T-helper 22 cell (primary cell): ENCODE measurements at places on chromosomes 13 and 19.

GRCh38 chr13:93758575-93758974 lies 532.0 kb downstream of the GPC6 start:
- DNase-seq: no peak

DNA sequence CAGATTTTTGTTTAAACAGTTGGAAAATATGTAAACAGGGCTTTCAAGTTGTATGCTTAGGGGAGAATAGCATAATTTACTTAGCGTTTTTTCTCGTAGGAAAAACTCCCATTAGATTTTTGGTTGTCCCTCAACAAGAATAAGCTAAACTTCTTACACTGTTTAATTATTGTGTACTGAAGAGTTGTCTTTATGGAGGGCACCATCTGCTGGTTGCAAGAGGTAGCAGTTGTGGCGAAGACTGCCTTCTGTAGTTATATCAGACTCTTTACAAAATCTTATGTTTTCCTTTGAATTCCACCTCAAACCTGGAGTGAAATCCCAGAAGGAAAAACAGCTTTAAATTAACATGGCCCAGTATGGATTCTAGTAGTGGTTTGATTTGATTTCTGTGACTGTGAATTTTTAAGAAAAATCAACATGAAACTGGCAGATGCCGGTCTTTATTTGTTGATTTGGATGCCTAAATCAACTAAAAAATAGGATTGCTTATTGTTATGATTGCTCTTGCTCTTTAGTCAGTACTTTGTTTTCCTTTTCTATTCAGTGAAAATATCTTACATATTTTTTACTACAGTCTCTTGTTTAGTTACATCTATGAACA lies 53.4 kb downstream of the PDS5B start:
- peak; percentile 16 for DNase-seq

GRCh38 chr19:6362027-6362350 lies 658 bp downstream of the CLPP start:
- DNase-seq: no peak

DNA sequence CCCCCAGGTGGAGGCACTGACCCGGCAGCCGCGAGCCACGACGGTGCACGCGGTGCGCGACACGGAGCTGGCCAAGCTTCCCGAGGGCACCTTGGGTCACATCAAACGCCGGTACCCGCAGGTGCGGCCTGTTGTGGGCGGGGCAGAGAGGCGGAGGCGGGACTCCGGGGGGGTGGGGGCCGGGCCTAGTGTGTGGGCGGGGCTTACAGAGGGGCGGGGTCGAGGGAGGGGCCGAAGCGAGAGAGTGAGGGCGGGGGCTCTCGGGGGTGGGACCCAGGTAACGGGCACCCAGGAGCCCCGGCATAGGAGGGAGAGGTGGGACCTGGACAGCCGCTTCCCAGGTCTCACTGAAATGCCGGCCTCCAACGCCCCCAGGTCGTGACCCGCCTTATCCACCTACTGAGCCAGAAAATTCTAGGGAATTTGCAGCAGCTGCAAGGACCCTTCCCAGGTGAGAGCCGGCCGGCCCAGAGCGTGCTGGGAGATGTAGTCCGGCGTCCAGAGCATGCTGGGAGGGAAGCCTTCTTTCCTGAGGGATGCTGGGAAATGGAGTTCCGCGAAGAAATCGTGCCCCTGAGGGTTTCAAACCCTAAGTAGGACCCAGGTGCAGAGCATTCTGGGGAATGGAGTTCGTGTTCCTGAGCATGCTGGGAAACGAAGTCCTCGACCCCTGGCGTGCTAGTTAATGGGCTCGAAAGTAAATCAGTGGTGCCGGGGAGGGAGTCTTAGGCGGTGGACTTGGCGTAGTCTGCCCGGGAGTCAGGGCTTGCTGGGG lies 15.7 kb downstream of the PNPLA6 start:
- DNase-seq: no peak

DNA sequence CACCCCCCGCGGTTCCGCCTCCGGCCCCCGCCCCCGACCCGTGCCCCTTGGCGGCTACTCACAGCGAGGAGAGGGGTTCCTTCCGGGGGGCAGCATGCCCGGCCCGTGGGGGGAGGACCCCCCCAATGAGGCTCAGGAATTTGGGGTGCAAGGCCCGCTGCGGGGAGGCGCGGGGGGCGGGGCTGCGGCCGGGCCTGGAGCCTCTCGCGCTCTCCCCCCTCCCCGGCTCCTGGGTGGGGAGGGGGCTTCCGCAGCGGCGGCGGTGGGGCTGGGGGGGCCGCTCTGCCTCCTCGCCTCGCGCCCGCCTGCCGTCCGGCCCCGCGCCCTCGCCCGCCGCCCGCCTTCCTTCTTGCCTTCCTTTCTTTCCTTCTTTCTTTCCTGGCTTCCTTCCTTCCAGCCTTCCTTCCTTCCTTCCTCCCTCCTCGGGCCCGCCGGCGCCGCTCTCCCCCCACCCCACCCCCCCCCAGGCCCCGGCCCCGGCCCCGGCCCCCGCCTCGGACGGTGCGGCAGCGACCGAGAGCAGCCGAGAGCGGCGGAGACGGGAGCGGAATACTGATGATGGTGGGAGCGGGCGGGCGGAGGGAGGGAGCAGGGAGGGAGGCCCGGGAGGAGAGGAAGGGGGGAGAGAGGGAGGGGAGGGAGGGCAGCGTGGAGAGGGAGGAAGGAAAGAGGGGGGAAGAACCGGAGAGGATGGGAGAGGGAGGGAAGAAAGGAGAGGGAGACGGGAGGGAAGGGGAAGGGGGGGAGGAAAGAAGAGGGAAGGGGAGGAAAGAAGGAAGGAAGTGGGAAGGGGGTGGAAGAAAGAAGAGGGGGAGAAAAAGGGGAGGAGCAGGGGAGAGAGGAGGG lies at the start of gene LRRC4B:
TSS of gene LRRC4B (minus strand) at position 554 of the 846 bp plus-strand sequence. CDS start 19,597 bp downstream, outside the sequence.
- no peak for DNase-seq

DNA sequence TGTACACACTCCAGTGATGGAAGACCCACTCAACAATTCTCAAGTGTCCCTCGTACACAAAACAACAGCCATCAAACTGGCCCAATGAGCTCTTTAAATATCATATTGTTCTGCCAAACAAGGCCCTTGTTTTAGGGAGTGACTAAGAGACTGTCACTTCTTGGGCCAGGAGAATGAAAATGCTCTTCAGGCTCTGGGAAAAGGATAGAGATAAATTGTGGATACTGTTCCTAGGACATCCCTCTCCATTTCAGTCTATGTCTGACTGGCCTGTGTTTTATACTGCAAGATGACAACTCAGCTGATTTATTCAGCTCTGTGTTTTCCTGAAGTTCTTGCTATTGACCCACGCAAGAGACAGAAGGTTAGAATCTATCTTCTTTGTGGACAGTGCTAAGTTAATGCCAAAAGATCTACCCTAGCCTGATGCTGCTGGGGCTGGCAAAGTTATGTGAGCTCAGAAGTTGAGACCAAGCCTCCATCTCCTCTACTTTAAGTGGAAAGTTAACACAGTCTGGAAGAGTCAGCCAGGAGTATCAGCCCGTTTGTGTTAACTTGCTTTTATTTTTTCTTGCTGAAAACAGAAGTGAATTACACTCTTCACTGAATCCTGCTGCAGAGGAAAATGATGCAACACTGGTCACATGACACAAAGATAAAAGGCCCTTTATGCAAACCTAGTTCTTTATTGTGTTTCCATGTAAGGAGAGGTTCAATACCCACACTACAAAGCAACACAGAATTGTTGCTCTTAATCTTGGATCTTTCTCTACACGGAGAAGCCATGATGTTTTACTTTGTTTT lies 14.6 kb downstream of the FRY start:
- no peak for DNase-seq

DNA sequence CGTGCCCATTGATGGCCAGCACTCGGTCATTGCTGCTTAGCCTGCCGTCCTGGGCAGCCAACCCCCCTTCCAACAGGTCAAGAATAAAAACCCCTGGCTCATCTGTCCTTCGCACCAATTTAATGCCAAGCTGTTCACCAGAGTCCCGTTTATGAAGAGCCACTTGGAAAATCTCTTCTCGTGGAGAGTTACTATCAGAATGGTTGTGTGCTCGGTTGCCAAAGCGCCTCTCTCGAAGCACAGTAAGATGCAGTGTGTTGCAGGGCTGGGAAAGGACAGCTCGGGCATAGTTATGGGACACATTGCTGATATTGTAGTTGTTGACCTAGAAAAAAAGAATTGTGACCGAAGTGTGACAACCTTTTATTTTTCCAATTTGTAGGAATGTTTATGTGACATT lies 57.9 kb downstream of the LNX2 start:
- DNase-seq: no peak

DNA sequence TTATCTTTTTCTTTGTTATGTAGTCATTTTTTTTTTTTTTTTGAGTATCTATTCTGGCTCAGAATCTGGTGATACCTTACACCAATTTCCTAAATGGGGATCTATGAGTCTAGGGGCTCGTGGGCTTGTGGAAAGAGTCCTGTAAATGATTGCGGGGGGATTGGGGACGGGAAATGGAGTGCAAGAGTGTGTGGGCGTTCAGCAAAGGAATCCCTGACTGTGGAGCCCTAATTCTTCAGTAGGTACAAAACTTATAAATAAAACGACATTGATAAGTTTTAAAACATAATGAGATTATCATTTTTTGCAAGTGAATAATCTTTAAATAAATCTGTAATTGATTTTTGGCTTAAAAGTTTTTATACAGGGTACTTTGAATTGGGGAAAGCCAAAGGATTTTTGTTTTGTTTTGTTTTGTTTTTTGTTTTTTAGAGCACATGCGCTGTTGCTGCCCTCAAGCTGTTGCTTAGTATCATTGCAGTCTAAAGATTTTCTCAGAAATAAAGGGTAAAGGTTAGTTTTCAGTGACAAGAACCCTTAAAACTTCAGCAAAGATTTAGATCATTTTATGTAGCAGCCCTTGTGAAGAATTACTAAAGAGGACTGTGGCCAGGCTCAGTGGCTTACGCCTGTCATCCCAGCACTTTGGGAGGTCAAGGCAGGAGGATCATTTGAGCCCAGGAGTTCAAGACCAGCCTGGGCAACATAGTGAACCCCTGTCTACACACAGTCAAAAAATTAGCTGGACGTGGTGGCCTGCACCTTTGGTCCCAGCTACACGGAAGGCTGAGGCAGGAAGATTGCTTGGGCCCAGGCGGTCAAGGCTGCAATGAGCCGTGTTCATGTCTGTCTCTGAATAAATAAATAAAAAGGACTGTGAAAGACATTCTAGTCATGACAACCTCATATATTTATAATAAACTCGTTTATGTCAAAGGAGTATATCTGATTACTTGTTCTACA lies 1.7 kb downstream of the ERCC5 start:
- no peak for DNase-seq
